ENCODE measurements at places on chromosomes 11 and 22.

- DNase-seq = no peak
Observed at GRCh38 chr11:102776454-102776853, 4.0 kb downstream of the MMP10 start.

DNA sequence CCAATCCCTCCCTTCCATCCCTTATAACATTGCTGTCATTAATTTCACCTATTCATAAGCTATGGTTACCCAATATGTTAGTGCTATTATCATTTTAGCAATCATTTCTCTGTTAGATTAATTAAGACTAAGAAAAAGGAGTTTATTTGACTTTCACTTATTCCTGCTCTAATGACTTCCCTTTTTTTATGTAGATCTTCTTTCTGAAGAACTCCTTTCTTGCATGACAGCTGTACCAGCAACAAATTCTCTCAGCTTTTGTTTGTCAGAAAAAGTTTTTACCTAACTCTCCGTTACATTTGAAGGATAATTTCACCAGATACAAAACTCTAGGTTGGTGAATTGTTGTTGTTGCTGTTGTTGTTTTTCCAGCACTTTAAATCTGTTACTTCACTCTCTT is 28.6 kb upstream of the OR8B8 start:
- DNase-seq = no peak

- no peak for DNase-seq
Observed at GRCh38 chr11:78806214-78807004, 231.7 kb upstream of the NARS2 start.

DNA sequence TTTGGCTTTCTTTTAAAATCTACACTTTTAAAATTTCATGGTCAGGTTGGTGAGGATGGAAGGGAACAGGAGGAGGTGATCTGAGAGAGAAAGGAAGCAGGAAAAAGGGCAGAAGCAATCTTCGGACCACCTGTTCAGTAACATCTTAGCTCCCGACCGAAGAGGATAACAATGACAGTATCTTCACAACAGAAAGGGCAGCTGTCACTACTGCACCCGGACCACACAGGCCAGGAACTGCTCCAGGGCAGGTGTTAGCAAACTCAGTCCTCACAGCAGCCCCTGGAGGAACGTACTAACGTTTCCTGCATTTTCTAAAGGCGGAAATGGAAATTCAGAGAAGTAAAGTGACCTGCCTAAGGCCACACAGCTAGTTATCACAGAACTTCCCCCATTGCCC is 16.8 kb downstream of the PTPN5 start:
- DNase-seq = no peak

DNA sequence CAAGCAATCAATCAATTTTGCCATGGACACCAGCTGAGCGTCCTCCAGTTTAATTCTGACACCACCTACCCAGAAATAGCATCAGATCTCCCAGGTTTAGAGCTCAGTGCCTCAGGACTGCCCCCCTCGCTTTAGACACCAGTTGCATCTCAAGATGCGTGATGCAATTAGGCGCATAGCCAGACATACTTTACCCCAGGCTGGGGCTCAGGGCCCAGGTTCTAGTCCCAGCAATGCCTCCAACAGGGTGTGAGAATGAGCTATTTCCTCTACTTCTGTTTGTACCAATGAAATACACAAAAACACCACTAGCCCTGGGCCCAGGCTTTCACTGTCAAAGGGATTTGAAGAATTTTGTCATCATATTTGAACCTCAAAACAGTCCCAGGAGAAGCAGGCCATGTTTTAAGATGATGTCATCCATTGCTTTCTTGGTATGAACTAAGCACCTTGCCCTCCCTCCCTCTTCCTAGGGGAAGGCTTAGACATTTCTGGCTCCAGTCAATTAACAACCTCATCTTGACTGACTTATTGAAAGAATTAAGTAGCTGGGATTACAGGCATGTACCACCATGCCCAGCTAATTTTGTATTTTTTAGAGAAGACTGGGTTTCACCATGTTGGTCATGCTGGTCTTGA is 61.5 kb upstream of the INCENP start:
- no peak for DNase-seq

- no peak for DNase-seq
Observed at GRCh38 chr11:114309517-114309916, 13.3 kb downstream of the NNMT start.

DNA sequence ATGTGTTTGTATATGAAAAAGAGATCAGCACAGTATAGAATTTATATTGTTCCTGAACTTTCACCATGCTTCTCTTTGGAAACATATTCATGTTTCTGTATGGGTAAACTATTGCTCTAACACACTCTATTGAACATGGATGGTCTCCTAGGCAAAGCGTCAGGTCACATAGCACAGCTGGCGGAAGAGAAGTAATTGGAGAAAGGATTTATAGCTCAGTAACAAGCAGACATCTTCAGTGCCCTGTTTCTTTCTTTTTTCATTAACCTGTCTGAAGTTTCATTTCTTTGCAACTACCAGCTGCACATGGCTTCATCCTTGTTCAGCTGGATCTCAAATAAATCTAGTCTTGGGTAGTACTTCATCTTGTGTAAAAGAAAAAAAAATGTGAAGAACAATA is 84.4 kb upstream of the TRPC6 start:
- no peak for DNase-seq

GRCh38 chr11:101254037-101254436 is 124.4 kb upstream of the PGR start:
- DNase-seq = no peak

GRCh38 chr11:117979481-117980211 is 6.5 kb upstream of the IL10RA start:
- no peak for DNase-seq

- DNase-seq = no peak
Observed at GRCh38 chr11:115164774-115165173, 339.4 kb downstream of the CADM1 start.

DNA sequence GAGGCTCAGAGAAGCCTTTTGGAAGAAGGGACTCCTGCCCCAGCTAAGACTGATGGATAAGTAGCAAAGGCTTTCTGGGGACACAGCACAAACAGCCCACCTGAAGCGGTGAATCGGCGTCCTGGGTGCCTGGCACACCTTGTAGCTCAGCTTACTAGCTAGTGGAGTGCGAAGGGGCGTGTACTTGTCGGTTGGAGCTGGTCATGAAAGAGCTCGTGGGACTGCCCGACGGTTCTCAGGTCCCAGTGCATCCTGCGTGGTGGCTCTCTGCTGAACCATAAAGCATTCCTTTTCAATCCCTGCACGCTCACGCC is 690 bp upstream of the UVRAG start:
- DNase-seq = no peak

DNA sequence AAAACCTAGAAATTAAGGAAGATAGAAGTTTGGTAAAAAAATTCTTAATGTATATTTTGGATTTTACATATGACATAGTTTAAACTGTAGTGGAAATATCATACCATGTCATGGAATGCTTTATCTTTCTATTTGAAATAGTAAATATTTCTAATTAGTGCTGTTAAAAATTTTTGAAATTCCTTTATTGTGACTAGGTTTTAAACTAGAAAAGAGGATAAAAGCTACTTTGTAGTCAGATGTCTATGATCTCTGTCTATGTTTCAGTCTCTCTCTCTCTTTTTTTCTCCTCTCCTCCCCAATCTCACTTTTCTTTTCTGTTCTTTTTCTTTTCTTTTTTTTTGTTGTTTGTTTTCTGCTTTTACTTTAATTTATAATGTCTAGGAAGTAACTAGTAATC is 226.2 kb downstream of the TMEM135 start:
- DNase-seq = no peak

GRCh38 chr11:67030976-67031375 is 8.0 kb downstream of the SYT12 start:
- DNase-seq = no peak

- DNase-seq = no peak
Observed at GRCh38 chr11:121282386-121282785, 10.2 kb upstream of the SC5D start.

DNA sequence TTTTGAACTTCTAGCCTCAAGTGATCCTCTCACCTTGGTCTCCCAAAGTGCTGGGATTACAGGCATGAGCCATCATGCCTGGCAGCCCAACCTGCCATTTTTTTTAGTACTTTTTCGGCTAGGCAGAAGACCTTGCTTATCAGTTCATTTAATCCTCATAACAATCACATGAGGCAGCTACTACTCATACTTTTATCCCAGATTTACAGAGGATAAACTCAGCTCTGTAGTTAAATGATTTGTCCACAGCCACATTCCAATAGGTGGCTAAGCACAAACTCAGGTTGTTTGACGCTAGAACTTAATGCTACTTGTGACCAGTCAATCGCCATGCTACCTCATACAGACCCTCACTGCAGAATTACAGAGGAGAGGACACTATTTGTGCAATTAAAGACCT is 28.1 kb downstream of the SBF2 start:
- DNase-seq = no peak

DNA sequence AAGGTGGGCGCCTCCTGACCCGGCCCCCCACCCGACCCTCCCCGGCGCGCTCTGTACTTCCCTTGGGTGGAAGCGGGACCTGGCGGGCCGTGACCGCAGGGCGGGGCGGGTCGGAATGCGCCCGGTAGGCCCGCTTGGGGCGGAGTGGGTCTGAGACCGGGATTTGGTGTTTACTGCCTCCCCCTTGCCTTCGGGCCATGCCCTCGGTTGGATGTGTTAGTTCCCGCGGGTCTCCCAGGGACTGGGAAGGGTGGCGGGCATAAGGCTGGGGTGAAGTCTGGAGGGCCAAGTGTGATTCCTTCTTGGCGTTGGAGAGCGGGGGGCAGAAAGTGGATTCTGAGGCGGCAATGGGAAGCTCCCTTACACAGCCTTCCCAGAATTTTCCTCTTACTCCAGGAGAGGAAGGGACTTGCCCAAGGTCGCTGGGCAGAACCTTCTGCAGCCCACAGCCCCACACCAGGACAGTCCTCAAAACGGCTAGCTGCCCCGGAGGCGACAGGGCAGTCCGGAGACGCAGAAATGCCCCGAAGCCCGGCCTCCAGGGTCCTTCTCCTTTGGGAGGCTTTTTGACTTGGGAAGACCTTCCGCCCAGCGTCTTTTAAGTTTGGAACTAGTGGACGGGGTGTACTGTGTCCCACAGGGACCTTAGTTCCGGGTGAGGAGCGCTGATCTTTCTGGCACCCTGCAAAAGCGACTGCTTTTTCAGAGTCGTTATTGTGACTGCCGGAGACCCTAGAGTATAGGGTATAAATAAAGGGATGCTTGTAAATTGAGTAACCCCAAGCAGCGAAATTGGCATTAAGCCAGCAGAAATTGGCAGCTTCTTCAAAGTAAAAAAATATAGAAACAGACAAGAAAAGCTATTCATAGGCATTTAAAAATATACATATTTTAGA is 647 bp downstream of the SWAP70 start:
- DNase-seq = peak; percentile 4

DNA sequence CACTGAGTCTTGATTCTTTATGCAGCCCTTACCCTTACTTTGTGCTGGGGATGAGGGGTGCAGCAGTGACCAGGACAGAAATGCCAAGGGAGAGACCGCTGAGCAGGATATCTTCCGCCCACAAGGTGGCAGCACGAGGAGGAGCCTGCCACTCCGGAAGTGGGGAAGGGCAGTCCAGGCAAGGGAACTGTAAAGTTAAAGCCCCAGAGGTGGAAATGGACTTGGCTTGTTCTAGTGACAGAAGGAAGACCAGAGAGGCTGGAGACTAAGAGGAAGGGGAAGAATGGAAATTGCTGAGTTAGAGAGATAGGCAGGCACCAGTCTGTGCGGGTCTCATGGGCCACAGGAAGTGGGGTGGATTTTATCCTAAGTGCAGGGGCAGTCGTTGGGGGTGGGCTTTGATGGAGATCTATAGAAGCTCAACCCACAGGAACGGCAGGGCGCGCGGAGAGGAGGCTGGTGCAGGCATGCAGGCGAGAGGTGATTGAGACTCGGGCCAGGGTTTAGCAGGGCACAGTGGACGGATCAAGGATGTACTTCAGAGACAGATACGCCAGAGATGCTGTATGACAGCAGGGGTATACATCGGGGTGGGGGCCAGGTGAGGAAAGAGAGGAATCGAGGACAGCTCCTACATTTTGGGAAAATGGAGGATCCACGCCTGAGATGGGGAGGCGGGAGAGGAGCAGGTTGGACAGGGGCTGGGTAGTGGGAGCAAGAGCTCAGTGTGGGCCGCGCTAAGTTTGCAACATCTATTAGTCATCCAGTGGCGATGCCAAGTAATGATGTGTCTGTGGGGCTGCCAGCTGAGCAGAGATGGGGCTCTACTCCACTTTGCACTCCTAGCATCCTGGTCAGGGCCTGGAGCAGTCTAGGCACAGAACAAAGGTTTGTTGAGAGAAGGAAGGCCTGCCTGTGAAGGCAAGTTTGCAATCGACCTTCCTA is 3.3 kb upstream of the GRK2 start:
- peak; percentile 74 for DNase-seq

DNA sequence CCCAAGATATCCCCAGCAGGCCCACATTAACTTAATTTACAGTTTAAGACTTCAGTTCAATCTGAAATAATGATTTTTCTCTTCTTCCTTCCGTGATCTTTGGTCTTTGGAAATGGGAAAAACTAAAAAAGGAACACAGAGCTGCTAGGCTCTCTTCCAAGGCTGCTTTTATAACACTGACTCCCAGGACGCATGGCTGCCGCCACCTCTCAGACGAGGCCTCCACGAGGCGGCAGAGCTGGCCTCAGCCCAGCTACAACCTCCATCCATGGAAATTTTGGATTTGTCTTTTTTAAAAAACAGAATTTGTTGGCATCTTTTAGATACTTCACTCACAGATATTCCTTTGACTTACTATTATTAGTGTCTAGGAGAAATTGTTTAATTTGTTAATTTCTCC is 385.5 kb upstream of the SYN3 start:
- no peak for DNase-seq

- no peak for DNase-seq
Observed at GRCh38 chr11:36123336-36124101, 165.7 kb downstream of the COMMD9 start.

GRCh38 chr11:75873417-75874221 is 58.6 kb downstream of the UVRAG start:
- no peak for DNase-seq

DNA sequence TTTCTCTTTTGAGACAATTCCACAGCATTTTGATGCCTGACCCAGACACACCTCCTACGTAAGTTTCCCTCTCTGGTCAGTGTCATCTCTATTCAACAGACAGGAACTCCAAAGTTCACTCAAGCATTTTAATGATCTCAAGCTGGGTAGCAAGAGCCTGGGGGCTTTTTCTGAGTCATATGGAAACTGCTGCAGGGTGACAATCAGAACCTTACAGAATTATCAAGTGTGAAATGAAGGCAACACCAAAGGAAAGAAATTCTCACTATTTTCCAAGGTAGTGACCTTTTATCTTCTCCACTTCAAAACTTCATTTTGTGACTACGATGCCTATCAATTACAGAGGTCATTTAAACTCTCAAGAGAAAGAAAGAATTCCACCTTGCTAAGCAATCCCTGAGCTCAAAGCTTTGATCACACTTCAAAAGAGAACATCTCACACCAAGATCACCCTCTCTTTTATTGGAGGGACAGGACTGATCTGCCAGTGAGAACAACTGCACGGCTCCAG is 229.0 kb upstream of the ZC3H12C start:
- DNase-seq = no peak
